ENCODE measurements at places on chromosomes 5 and 9.

- no peak for DNase-seq
Measured at GRCh38 chr5:14595189-14595588, 13.6 kb downstream of the OTULINL start.

DNA sequence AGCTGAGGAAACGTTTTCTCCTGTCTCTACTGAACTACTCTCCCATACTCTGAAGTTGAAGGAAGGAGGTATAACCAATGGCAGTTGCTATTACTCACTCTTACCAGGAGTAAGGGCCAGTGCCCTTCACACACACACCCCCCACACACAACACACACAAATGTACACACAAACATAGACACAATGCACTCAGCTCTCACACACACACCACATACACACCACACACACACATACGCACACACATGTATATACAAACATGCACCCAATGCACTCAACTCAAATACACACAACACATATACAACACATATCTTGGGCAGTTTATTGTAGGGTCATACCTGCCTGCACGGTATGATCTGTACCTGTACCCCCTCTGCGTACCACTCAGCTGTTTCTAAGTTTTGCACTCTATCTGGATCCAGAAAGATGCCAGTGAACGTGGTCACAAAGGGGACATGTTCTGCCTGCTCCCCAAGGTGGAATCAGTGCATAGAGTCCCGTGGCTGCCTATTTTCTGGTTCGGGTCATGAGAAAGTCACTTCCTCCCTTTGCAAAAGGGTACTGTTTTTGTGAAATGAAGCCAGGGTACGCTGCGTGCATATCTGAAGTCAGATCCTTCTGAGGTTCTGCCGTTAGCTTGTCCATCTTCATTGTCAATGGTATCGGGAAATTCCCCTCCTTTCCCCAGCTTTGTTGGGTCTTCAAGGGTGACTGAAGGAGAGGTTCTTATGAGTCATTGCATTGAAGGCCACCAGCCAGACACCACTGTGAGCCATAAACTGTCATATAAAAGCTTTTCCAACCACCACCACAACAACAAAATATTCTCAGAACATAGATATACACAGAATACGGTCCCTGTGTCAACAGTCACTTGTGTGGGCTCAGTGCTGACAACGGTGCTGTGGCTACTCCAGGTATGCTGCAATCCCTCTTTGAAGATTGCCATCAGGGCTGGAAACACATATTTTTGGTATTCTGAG is 131.9 kb downstream of the UGCG start:
- no peak for DNase-seq

GRCh38 chr5:21238786-21239185 is 1250.8 kb upstream of the CDH18 start:
- DNase-seq, result no peak

DNA sequence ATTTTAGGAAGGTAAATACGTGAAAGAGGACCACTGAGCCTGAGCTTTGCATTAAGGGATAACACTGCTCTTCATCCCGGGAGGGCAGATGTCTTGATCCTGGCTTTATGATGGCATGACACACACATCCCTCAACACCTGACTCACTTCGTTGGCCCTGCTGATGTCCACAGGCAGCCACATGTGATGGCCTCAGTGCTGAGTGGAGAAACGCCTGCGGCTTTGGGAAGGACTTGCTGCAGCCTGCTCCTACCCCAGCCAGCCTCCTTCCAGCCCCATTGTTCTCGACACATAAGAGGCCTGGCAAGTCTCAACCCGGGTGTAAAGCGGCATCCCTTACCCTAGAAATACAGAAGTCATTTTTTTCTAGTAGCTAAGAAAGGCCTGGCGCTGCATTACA is 169.0 kb downstream of the SYK start:
- no peak for DNase-seq

DNA sequence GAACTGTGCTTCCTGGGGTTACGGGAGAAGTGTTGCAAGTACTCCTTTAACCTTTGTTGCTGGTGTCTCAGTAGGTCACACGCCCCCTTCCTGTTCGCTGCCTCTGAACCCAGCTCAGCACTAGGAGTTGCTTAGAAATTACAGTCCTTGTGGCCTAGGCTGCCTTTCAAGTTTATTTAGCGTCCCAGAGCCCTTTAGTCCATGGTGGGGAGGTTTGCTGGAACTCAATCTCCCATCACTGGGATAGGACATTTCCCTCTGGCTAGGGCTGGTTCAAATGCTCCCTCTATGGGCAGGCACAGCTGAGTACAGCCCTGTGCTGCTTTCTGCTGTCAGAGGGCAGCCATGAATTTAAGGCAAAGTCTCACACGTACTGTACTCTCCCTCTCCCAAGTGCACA is 4.7 kb downstream of the IFNA8 start:
- DNase-seq, result no peak

- DNase-seq, result peak; percentile 24
Measured at GRCh38 chr9:13033959-13034693, 245.4 kb downstream of the MPDZ start.

GRCh38 chr9:29778281-29778849 is 2205.1 kb upstream of the C9orf72 start:
- DNase-seq, result no peak

DNA sequence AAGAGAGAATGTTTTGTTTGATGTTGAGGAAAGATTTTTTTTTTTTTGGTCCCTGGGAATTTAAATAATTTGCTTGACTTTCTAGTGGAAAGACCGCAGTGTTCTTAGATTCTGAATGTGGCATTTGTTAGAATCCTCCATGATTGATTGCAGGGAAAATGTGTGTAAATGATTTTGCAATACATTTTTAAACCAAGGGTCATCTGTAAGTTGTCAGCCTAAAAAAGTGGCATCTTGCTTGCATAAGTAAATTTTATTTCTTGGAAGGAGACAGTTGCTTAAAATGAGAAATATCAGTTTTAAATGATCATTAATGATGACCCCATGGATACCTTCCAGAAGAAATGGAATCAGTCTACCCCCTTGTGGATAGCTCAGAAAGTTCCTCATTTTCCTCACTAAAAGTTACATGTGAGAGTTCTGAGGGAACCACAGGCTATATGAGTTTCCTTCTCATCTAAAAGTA is 105.1 kb upstream of the SLC25A48 start:
- no peak for DNase-seq

GRCh38 chr5:125595095-125595494 is 828.1 kb upstream of the GRAMD2B start:
- no peak for DNase-seq

GRCh38 chr9:2385746-2386145 is 235.8 kb upstream of the VLDLR start:
- no peak for DNase-seq

DNA sequence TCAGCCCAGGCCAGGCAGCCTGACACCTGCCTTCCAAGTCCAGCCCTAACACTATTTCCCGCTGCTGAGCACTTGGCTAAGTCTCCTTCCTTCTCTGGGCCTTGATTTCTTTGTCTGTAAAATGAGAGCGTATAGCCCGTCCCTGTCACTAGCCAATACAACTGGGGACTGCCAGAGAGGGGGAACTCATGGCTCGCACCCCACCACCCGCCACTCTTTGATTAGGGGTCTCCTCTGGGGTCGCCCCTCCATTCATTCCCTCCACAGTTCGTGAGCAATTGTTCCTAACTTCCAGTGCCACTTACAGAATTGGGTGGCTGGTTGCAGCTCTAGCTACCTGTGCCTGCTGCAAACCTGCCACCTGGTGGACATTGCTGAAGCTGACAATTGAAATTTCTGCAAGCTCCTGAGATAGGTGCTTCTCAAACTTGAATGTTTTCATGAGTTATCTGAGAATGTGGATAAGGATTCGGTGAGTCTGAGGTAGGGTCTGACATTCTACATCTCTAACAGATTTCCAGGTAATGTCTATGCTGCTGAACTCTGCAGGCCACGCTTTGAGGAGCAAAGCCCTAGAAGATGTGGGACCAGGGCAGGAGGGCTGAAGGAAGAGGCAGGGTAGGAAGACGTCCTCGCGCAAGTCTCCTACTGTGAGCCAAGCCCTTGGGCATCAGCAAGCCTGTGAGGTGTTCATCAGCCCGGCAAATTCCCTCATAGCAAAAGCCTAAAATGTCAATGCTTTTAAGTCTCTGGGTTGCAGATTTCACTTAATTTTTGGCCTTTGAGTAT is 13.3 kb upstream of the RECK start:
- DNase-seq, result peak; percentile 61

- DNase-seq, result no peak
Measured at GRCh38 chr5:81247441-81247972, 14.4 kb downstream of the CKMT2 start.

DNA sequence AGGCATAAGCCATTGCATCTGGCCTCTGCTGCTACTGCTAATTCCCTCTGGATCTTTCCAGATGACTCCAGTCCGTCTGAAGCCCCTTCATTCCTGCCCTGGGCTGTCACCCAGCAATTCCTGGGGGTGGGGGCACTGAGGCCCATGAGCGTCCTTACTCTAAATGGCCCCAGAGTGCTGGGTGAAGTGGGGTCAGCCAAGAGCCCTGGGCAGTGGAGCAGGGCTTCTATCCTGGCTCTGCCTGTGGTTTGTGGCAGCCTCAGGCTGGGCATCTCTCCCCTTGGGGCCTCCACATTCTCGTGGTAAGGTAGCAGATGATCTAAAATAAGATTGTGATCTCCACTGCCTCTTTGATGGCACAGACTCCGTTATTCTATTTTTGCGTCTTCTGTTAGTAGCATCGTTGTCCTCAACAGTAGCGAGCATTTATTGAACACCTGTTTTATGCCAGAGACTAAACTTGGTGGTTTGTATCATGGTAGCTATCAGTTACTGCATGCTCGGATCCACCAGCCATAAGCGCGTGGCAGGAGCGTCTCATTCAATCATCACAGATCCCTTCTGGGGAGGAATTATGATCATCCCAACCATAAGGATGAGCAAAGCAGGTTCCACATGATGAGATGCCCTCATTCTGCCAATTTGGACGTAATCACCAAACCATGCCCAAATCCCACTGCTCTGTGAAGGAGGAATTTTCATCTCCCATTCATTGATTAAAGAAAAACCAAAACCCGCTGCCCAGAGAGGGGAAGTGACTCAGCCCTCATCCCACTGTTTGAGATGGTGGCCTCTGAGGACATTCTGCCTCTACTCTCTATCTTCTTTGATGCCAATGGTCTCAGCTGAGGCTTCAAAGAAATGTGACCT is 21.9 kb upstream of the DUSP1 start:
- DNase-seq, result no peak

DNA sequence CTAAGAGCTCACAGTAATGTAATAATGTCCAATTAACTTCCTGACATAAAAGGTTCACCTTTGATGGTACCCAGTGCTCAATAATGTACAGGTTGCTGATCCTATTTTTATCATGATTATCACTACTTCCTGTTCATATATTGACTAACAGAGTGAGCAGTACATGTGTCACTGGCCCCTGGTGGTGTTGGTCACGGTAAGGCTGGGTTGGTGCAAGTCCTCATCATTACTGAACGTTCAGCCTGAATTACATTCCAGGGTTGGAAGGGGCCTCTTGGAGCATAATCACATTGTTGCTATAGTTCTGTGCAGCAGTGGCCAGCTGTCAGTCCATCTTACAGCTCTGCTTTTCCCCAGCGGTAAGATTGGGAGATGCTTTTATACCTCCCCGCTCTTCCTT is 24.2 kb upstream of the CKMT2 start:
- no peak for DNase-seq

GRCh38 chr5:162202285-162202880 is 134.8 kb downstream of the GABRG2 start:
- no peak for DNase-seq

- DNase-seq, result no peak
Measured at GRCh38 chr5:126969548-126969947, 60.8 kb downstream of the MARCHF3 start.

DNA sequence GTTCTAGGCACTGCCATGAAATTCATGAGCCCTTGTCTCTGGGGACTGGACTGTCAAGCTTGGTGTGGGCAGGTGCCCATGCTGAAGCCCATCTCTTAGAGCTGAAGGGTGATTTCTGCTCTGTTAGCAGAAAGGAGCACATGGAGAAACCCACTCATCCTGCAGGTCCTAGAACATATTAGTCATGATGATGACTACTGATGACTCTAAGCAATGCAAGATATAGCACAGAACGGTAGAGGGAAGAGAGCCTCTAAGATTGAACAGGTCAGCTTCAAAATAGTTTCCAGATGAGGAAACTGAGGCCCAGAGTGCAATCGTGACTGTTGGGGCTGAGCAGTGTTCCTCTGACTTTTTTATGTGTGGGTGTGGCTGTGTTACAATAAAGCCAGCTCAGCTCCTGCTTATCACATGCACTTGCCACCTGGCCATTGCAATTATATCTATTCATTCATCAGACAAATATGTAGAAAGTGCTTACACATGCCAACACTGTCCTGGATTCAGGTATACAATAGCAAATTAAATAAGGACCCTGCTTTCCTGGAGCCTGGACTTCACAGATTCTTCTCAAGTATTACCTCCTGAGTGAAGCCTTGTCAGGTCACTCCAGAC is 140.2 kb upstream of the BRINP1 start:
- no peak for DNase-seq

- peak; percentile 16 for DNase-seq
Measured at GRCh38 chr5:1750469-1750868, 49.2 kb downstream of the MRPL36 start.

DNA sequence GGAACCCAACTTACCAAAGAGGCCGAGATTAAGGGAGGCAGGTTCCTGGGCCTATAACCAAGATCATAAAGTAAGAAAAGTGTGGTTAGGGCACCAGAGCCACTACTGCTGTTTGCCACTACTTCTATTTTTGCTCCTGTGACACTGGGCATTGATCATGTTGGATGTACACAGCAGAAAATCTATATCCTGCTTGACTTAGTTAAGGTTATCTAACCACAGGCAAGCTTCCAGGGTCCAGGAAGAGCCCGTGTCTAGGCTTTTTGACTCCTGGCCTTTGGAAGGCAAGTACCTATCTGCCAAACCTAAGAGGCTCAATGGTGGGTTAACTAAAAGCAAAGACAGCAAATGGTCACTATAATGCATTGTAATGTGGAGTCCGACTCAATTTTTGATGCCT is 497.5 kb upstream of the DMAC1 start:
- no peak for DNase-seq

DNA sequence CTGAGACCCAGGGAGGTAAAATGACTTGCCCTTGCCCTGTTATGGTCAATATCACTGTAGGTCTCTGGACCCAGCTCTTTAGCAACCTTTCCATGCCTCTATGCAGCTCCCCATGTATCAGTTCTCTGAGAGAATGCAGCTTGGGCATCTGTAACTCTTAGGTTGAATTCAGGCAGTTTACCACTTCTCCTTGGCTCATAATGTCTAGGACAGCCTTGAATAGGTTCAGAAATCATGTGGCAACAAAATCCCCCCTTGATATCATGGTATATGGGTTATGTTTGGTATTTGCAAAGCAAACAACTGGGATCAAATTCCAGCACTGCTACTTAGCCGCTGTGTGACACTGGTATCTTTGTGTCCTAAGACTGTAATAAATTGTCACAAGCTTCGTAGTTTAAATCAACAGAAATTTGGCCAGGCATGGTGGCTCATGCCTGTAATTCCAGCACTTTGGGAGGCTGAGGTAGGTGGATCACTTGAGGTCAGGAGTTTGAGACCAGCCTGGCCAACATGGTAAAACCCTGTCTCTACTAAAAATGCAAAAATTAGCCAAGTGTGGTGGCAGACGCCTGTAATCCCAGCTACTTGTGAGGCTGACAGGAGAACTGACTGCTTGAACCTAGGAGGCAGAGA is 10.7 kb upstream of the SUB1 start:
- no peak for DNase-seq

- DNase-seq, result no peak
Measured at GRCh38 chr9:12790883-12791282, 16.1 kb downstream of the LURAP1L start.

Measured in activated naive CD8-positive, alpha-beta T cell treated with anti-CD3 and anti-CD28 coated beads, Interleukin-2, amount 10 ng/mL, durations not matched to agents 7 days and 5 days (primary cell).